ENCODE measurements at places on chromosomes 6 and 20. TPM values are rescaled to one million over a fixed set of nuclear protein-coding genes. Genes with fewer than 3 reads are reported as not detected.

Gene ADAM33
- total RNA-seq, result not detected

Gene VGLL2
- not detected for total RNA-seq

Gene SPINT3
- not detected for total RNA-seq

Gene FITM2
- total RNA-seq, result 4.8 TPM

Gene TREM2
- not detected for total RNA-seq

Gene POPDC3
- 0.34 TPM for total RNA-seq

Gene PLAGL2
- total RNA-seq, result 4.1 TPM

Gene GPX5
- not detected for total RNA-seq

Gene SIRPB1
- total RNA-seq, result 0.80 TPM

Gene IMPG1
- not detected for total RNA-seq

Gene SSTR4
- total RNA-seq, result not detected

Gene SIGLEC1
- not detected for total RNA-seq

Gene ZFAND3
- 21.1 TPM for total RNA-seq

Gene RAET1L
- not detected for total RNA-seq

Gene PMEPA1
- 0.73 TPM for total RNA-seq

Gene VARS1
- 107 TPM for total RNA-seq

Gene PPP1R3G
- total RNA-seq, result 0.33 TPM

Gene BEND6
- total RNA-seq, result 0.33 TPM

Gene RIPOR2
- 1.0 TPM for total RNA-seq

Gene TSHZ2
- total RNA-seq, result 0.94 TPM

Gene PRDM13
- not detected for total RNA-seq

Gene SFTA2
- total RNA-seq, result not detected

Gene KIF25
- total RNA-seq, result not detected

Gene FRK
- total RNA-seq, result under 0.01 TPM

Gene TRIM10
- total RNA-seq, result not detected

Gene ZSCAN9
- 8.0 TPM for total RNA-seq

Gene SLC17A1
- not detected for total RNA-seq

Gene ZNF322
- 8.2 TPM for total RNA-seq
